ENCODE measurements at places on chromosomes 1 and 21.

GRCh38 chr1:150259217-150259616 is 1.6 kb downstream of the CA14 start:
- DNase-seq = no peak

DNA sequence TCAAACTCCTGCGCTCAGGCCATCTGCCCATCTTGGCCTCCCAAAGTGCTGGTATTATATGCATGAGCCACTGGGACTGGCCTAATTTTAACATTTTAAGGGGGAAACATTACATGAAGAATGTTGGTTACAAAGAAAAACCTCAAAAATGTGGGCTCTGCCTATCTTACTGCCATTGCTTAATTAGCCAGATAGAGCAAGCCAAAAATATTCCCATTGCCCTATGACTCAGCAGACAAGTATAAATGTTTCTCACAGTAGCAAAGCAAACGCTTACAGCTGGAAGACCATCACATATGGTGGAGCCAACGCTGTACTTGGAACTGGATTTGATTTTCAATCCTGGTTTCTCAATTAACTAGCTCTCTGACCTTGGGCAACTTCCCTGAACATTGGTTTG is 502.0 kb downstream of the SMYD3 start:
- DNase-seq = no peak

- no peak for DNase-seq
These were observed 2.7 kb upstream of the ACTRT2 start for GRCh38 chr1:3018576-3018975.

DNA sequence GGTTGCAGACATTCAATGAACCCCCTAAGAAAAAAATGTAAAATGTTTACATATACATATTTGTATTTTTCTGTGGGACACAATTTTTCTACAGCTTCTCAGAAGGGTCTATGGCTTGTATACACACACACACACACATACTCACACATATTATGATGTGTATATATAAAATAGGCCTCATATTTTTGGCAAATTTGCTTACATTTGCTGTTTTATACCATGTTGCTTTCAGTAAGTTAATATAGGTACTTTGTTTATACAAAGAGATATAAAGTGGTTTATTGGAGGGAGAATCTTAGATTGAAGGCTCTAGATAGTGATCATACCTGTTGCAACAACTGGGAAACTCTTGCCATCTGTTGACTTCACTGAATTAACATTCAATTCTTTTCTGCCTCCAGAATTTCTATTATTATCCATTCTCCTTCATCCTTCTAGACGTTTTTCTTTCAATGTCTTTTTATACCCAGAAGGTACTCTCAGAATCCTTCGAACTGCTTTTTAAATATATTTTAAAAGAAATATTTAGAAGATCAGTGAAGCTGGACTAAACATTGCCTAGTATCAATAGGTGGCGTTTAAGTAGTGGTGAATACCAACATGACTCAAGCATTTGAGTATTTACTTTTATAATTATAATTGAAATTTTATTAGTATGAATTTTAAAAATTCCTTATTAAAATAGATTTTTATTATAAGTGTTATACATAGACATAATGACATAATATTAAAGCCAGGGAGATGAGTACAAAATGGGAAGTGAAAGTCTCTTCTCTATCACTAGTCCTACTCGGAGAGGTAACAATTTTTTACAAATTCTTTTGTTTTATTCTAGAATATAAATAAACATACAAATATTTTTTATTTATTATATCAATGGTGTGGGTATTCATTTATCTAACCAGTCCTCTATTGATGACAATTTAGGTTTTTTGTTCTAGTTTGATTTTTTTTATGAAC is 10.2 kb downstream of the CD55 start:
- DNase-seq = no peak

- DNase-seq = no peak
These were observed 73.4 kb downstream of the CD2 start for GRCh38 chr1:116827607-116828105.

- no peak for DNase-seq
These were observed 95.7 kb upstream of the PALMD start for GRCh38 chr1:99550198-99550597.

DNA sequence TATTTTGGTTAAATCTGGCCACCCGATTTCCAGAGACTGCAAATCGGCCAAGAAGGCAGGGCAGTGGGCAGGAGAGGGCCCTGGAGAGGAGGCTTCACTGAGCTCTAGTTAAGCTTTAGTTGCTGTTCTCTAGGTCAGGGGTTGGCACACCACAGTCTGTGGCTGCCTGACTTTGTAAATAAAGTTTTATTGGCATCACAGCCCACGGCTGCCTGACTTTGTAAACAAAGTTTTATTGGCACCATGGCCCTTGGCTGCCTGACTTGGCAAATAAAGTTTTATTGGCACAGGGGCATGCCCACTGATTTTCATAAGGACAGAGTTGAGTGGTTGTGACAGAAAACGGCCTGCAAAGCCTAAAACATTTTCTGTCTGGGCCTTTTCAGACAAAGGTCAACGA is 19.7 kb downstream of the AJAP1 start:
- no peak for DNase-seq

DNA sequence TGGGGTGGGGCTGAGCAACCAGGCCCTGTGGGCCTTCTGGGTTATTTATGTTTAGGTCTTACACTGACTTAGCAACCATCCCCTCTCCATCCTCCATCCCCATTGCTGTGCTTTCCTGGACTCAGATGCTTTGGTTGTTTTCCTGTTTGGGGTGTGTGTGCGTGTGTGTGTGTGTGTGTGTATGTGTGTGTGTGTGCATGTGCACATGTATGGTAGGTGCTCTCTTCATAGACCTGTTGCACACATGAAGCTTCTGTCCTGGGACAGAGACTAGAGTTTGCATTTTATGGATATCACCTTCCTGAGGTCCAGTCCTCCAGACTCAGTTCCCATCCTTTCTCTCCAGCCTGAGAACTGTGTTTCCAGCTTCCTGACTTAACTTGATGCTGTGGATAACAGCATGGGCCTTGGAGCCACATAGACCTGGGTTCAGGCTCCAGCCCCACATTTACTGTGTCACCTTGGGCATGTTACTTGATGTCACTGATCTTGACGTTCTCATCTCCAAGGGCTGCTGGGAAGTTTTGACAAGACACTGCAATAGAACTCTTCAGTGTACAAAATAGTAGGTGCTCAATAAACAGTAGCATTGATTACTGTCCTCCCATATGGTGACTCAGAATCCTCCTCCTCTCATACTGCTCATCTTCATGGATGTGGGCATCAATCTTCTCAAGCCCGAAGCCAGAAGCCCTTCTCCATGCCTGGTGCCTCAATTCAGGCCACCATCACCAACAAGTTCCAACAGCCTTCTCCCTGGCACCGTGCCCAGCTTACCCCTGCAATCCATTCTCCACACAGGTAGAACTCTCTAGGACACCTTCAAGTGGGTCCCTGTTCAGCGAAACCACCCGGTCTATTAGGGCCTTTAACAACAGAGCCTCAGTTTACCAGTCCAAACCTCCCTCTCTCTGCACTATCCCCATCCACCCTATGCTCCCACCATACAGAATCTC is 181.8 kb upstream of the EDN2 start:
- no peak for DNase-seq

DNA sequence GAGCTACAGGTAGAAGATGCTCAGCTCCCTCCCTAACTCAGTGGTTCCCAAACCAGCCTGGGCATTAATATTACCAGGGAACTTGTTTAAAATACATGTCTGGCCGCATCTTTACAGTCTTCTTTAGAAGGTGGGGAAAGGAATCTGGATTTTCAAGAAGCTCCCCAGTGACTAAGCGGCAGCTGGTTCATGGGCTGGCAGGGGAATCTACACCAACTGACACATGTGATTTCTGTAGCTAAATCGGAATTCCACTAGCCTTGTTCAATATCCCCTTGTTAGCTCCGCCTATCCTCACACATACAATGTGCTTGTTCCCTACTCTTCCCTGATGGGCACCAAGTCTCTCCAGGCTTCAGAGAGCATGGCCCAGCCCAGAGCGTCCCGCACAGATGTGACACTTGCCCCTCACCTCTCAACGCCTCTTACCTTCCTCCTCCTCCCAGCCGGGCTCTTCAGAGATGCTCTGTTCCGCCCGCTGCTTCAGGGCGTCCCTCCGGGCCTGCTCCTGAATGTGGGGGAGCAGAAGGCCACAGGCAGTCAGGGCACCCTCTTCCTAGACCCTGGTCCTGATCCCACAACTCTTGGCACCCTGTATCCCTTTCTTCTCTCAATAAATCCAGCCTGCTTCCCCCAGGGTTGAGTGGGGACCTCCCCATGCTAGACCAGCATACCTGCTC is 15.3 kb downstream of the TSSK3 start:
- no peak for DNase-seq

GRCh38 chr1:240706150-240706935 is 94.4 kb upstream of the GREM2 start:
- no peak for DNase-seq

DNA sequence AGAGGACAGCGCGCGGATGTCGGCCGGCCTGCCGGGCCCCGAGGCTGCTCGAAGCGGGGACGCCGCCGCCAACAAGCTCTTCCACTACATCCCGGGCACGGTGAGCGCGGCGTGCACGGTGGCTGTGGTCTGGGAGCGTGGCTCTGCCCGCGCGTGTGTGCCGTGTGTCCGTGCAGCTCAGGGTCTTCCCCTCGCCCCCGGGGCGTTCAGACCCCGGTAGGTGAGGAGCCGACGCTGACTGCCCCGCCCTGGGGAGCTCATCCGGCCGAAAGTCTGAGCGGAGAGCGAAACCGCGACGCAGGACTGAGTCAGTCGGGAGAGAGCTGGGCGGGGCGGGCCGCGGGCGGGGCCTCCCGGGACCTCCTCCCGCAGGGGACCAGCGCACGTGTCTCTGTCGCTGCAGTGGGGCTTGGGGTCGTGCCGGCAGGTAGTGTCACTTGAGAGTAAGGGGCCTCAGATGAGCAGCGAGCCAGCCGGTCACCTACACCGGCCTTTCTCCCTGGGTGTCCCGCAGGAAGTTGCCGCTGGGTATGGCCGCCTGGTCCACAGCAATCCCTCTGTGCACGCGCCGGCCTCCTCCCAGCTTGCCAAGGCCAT is 520 bp downstream of the PLEKHN1 start:
- DNase-seq = peak; percentile 76

GRCh38 chr1:106278716-106279115 is 777.8 kb upstream of the PRMT6 start:
- no peak for DNase-seq

DNA sequence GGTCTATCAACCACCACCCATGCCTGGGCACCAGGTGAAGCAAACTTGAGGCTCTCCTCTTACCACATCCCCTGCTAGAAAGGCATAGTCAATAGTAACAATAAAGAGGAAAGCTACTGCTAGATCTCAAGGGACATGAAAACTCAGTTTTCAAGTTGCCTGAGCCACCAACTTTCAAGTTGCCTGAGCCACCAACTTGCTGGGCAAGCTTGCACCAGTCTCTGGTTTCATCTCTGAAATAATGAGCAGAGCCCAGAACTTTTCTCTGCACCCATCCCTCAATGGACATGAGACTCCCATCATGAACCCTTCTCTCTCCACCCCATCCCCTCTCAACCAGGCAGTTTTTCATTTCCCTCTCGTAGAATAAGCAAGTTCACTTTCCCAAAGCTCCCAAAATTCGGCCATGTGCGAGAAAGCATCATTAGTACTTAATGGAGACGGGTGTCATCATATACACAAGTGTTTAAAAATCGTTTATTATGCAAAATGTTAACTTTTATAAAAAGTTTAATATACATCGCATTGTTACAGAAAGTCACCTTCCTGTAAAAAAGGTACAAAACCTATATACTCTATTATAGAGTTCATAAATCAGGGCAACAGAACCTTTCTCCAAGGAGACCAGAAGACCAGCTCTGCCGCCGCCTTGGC is 1.7 kb downstream of the ID3 start:
- peak; percentile 69 for DNase-seq

DNA sequence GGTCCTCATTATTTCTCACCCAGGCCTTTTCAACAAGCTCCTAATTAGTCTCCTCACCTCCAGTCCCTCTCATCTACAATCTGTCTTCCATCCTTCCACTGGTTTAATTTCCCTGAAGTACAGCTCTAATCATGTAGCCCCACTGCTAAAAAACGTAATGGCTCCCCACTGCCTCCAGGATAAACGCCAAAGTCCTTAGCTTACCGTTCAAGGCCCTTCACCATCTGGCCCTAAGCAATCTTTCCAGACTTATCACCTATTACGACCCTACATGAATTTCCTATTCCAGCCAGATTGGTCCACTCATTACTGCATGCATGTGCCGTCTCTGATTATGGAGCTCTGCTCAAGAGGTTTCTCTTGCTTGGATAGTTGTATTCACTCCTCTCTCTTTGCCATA is 83.1 kb upstream of the DAB1 start:
- no peak for DNase-seq

GRCh38 chr1:158095737-158096335 is 84.9 kb upstream of the CD1D start:
- DNase-seq = peak; percentile 35

DNA sequence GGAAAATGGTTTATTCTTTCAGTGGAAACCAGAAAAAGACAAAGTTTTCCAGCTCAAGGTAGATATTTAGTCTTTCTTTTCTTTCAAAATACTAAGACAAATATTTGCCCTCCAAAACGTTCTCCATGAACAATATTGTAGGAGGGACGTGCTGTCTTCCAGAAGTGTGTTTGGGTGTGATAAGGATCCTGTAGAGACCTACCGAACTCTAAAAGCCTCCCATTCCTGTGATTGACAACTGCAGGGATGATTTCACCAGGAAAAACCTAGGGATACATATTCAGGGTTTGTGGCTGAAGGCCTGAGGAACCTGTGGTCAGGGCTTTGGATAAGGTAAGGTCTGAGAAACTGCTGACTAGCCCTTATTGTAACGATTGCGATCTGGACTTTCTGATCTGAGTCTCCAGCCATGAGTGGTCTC is 167.1 kb downstream of the ZNF648 start:
- no peak for DNase-seq

GRCh38 chr1:24043345-24044032 is 63.4 kb upstream of the SRSF10 start:
- peak; percentile 31 for DNase-seq

GRCh38 chr1:226946841-226947240 is 6.7 kb downstream of the COQ8A start:
- DNase-seq = no peak

- no peak for DNase-seq
These were observed 6.5 kb upstream of the GUCA2A start for GRCh38 chr1:42170779-42171621.

- no peak for DNase-seq
These were observed 144.2 kb upstream of the C1orf105 start for GRCh38 chr1:172276120-172276818.

DNA sequence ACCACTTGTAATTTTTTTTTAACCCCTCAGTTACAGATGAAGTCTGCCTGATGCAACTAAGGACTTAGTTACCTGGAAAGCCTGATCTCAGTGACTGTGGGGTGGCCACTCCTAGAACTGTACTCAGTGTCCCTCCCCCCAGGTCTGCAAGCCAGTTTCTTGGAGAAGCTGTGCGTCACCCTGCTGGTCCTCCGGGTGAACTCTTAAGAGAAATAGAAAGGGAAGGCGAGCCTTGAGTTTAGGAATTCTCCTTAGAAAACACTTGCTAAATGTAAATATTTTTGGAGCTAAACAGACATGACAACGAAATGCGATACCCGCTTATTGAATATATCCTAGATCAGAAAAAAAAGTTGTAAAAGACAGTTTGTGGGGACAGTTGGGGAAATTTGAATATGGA is 730 bp downstream of the SLC16A4 start:
- no peak for DNase-seq

Measured in GM12865 (cell line).